Adrenal gland (tissue), 19 donors: ENCODE measurements at places on chromosomes 12 and 14. TPM values are rescaled to one million over a fixed set of nuclear protein-coding genes. Genes with fewer than 3 reads are reported as not detected.

RPL10L gene
- total RNA-seq, result not detected

FIGNL2 gene
- 0.25 TPM for total RNA-seq

- peaks cover 3% of the 10 kb centered on the region for H3K4me1 ChIP-seq
- no peak for DNase-seq
- no peak overlapping the region for H3K27ac ChIP-seq
- H3K36me3 ChIP-seq, result no peaks in the 10 kb centered on the region
These were observed 77.5 kb downstream of the LRRC9 start for GRCh38 chr14:59997449-59997848.

GRCh38 chr12:129887101-129887500 is 16.7 kb downstream of the TMEM132D start:
- H3K27me3 ChIP-seq, result no peaks in the 10 kb centered on the region
- H3K4me3 ChIP-seq, result no peak overlapping the region
- DNase-seq, result no peak

GRCh38 chr12:47901718-47902093 is 3.1 kb downstream of the VDR start:
- H3K27me3 ChIP-seq, result no peaks in the 10 kb centered on the region
- no peaks in the 10 kb centered on the region for H3K36me3 ChIP-seq
- H3K4me3 ChIP-seq, result no peak overlapping the region
- H3K27ac ChIP-seq, result no peak overlapping the region
- H3K4me1 ChIP-seq, result peaks cover 61% of the 10 kb centered on the region
